Kidney (tissue), 22 donors: ENCODE measurements at places on chromosomes 3 and 15.

- DNase-seq, result no peak
These were observed 691.4 kb downstream of the ZBBX start for GRCh38 chr3:166688665-166689064.

DNA sequence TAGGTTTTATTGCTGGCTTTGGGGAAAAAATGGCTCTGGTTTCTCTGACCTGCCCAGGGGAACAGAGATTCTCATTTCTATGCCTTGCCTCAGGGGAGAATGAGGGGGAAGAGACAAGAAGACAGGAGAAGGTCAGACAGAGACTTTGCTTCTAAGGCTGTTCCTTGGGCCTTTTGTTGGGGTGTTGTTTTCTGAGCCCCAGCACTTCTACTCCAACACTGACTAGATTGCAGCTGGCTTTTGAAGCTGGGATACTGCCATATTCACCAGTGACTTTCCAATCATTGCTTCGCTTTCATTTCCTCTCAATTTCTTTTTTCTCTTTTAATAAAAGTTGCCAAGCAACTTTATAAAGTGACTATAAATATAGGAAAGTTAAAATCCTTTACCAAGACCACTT, 143.2 kb upstream of the ARHGEF26 start:
- no peak for DNase-seq

DNA sequence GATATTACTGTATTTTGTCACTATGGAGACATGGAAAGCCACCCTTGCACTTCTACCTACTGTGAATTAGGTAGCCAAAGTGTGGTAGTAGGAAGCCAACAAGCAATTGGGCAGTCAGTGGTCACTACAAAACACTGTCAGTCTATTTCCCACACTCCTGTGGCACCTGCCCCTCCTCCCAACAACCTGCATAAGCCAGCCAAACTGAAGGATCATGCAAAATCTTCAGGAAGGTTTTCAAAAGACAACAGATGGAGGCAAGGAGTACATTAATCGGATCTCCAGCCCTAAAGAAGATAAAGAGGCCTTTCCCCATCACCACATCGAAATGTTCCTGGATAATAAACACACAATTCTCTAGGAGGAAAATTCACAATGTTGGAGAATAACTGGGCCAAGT, 11.9 kb downstream of the POMGNT2 start:
- no peak for DNase-seq

DNA sequence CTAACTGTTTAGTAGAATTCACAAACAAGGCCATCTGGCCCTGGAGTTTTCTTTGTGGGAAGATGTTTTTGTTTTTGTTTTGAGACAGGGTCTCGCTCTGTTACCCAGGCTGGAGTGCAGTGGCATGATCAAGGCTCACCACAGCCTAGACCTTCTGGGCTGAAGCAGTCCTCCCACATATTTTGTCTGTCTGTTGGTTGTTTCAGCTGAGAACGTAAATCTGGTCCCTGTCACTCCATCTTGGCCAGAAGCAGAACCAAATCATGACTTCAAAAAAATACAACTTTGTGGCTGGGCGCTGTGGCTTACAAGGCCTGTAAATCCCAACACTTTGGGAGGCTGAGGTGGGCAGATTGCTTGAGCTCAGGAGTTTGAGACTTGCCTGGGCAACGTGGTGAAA, 27.1 kb downstream of the MRAS start:
- DNase-seq, result no peak

DNA sequence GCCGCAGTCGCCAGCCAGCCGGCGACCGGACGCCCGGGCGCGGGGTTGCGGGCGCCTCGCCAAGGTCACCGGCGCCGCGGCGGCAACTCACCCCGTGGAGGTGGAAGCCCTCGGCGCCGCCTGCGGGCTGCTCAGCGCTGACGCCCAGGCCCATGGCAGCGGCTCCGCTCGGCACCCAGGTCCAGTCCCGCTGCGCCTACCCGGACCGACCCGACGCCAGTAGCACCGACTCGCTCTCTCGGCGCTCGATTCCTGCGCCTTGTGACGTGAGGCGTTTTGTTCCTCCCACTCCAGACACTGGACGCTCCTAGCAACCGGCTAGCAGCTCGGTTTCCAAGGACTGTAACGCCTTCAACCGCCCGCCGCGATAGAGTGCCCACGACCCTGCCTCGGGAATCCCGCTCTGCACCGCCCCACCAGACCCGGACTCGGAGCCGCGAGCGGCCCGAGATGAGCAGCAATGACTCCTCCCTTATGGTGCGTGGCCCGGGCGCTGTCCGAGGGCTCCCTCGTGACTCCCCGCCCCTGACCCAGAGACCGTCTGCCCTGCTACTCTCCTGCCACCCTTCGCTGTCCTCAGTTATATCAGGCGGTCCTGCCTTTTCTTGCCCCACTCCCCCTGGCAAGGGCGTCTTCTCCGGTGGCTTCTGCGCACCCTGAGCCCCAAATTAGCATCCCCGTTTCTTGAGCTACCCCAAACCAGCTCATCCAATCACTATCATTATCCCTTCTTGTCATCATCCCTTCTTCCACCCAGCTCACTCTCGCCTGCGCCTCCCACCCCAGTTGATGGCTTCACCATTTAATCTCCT, at the start of the genes GORASP1 and TTC21A:
GORASP1 (minus strand) TSS at position 240 of the 812 bp plus-strand sequence; CDS start at position 154, 86 bp downstream.
TTC21A (plus strand) TSS at position 293 of the 812 bp plus-strand sequence; CDS start at position 451, 158 bp downstream.
- DNase-seq, result peak; percentile 97

GRCh38 chr3:117692416-117692995, 982.9 kb downstream of the TUSC7 start:
- DNase-seq, result no peak

GRCh38 chr3:80244390-80244789, 476.6 kb upstream of the ROBO1 start:
- DNase-seq, result no peak

- DNase-seq, result no peak
These were observed 32.5 kb upstream of the CD47 start for GRCh38 chr3:108123326-108123725.

DNA sequence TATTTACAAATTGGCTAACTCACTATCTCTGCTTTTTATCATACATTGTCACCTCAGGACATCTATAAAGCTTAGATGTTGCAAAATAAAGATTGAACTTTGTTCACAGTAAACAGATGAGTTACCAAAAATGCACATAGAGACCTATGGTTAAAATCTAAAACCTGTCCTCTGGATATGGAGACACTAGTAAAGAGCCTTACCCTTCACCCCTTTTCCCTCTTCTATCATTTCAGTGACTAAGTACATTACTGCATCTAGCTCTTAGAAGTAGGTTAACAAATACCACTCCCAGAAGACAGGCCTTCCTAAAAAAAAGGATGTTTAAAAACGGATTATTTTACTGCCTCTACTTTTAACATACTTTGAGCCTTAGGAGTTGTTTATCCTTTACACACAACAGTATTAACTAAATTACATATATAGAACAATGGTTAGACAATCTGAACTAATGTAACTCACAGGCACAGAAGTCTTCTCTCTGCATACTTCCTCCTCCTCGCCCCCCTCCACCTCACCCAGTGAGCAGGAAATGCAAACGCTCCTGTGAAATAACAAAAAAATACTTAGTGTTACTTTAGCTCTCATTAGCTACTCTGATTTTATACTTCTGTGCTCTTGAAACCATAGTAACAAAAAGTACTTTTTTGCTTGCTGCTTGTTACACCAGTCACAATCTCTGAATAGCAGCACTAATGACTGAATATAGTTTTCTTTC, 23.3 kb downstream of the IREB2 start:
- DNase-seq, result peak; percentile 6

DNA sequence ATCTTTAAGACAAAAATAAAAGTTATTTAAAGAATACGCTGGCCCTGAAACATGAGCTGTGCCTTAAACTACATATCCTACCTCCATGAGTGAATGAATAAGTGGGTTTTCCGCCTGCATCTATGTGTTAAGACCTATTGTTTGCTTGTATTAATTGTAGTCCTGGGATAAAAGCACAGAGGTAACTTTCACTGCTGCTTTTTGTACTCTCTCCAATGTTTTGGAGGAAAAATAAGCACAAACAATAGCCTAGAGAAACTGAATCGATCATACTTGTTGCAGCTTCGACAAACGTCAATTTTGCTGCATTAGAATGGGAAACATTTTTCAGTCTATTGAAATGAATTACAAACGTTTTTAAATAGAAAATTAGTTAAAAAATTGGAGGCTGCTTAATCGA, 1.3 kb upstream of the CTNNB1 start:
- no peak for DNase-seq

- DNase-seq, result no peak
These were observed 1.8 kb downstream of the KCNMB2 start for GRCh38 chr3:178538056-178538455.

GRCh38 chr15:29656636-29657475, 165.4 kb downstream of the TJP1 start:
- DNase-seq, result no peak

- DNase-seq, result no peak
These were observed 435.6 kb downstream of the MECOM start for GRCh38 chr3:169227911-169228310.

- DNase-seq, result no peak
These were observed 82.0 kb downstream of the LYSMD4 start for GRCh38 chr15:99651023-99651807.

DNA sequence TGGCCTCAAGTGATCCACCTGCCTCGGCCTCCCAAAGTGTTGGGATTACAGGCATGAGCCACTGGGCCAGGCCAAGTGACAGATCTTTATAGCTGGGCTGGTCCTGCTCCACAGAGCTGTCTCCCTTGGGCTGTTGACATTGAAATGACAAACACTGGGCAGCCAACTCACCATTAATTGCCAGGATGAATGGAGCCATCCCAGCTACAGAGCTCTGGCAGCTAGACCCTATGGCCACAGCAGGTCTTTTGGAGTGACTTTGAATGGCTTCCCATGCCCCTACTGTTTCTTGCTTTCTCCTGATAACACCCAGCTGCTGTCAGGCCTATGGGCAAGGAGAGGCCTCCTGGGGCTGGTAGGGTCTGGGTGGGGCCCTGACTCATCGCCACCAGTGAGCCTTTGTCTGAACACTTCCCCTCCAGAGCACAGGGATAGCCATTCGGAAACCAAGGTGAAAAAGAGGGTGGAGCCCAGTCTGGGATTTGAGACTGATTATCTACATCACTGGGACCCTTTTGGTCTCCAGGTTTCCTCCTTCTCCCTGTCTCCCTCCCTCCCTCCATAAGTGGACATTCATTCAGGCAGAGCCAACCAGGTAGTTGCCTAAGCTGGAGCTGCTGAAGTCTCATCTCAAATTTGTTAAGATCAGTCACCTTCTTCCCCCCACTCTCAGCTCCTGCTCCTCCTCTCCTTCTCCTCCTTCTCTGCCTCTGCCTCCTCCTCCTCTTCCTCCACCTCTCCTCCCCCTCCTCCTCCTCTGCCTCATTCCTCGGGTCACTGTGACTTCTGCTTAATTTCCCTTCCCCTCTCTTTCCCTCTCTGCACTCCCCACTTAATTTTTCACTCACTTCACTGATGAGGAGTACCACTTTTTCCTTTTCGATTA, 34.0 kb downstream of the BHLHE40 start:
- DNase-seq, result no peak

- DNase-seq, result no peak
These were observed 124.3 kb downstream of the LRIG1 start for GRCh38 chr3:66376568-66376967.

- no peak for DNase-seq
These were observed 363 bp downstream of the MAGI1 start for GRCh38 chr3:66038384-66038725.

- DNase-seq, result no peak
These were observed 27.9 kb upstream of the SV2B start for GRCh38 chr15:91072161-91072560.

- no peak for DNase-seq
These were observed 22.4 kb downstream of the ACSBG1 start for GRCh38 chr15:78212008-78212407.

- DNase-seq, result no peak
These were observed 34.1 kb upstream of the SFMBT1 start for GRCh38 chr3:53079791-53080555.

- DNase-seq, result no peak
These were observed 55.8 kb downstream of the POLR2M start for GRCh38 chr15:57762302-57762701.

GRCh38 chr3:98779541-98780335, 16.6 kb downstream of the ST3GAL6 start:
- DNase-seq, result no peak

- DNase-seq, result no peak
These were observed 8.0 kb upstream of the ITIH3 start for GRCh38 chr3:52786330-52787215.

DNA sequence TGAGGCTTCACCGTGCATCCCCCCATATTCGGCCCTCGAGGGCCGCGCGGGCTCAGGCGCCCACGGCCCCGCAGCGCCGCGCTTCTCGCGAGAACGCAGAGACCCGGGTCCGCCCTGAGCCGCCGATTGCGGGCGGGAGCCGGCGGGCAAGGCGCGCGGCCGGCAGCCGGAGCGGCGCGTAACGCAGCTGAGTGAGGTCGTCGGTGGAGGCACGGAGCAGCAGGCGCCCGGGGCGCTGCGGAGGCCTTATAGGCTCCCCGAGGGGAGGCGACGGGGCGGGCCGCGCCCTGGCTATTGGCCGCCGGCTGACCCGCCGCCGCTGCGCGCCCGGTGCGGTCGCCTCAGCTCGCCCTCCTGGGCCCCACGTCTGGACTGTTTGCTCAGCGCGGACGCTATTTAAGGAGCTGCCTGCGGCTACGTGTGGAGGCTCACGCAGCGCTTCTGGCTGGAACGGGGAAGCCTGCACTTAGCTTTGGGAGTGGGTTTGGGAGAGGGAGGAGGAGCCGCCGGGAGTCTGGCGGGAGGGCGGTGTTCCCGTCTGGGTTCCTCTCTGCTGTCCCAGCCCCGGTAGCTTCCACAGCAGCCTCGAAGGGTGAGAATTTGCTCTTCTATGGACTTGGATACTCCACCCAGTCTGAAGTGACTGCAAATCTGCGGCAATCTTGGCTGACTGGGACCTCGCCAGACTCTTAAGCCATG, at the start of gene PLOD2:
PLOD2 (minus strand) TSS at position 221 of the 699 bp plus-strand sequence; CDS start at position 26, 195 bp downstream.
- peak; percentile 92 for DNase-seq

DNA sequence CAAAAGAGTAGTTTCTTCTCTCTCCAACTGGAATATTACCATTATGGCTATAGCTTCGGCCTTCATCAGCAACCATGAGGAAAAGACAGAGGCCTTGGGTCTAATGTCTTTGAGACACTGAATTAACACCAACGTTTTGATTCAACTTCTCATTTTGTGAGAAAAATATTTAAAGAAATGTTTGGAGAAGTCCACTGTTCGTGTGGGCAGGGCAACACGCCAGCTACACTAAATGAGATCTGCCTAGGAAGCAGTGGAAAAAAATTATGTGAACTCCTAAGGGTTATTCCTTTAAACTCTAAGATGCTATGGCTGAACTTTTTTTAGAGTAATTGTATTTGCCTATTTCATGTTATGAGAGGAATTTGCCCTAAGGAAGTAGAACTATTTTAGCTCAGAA, 41.8 kb downstream of the NCEH1 start:
- DNase-seq, result no peak

DNA sequence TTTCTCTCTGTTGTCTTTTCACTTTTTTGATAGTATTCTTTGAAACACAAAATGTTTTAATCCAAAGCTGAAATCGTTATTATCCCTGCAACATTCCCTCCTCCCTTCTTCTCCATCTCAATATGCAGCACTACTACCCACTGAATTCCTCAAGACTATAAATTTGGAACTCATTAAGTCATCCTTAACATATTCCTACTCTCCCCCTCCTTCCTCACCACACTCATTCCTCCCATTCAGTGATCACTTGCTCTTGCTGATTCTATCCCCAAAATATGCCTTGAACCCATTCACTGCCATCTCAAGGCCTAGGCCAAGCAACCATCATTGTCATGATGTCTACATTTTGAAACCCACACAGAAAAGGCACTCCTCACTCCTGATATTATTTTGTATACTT, 2.4 kb upstream of the PIK3R4 start:
- DNase-seq, result no peak

GRCh38 chr15:68930268-68931022, at the start of gene SPESP1:
SPESP1 (plus strand) TSS chr15:68930525; CDS start chr15:68930654, 129 bp downstream.
- DNase-seq, result peak; percentile 47

- peak; percentile 90 for DNase-seq
These were observed at the start of gene DVL3 for GRCh38 chr3:184154885-184155643. DVL3 (plus strand) TSS chr3:184155377; CDS start chr3:184155636, 259 bp downstream.

GRCh38 chr3:16084887-16085286, 89.6 kb upstream of the GALNT15 start:
- no peak for DNase-seq
